ENCODE measurements at places on chromosomes 6 and 20. TPM values are rescaled to one million over a fixed set of nuclear protein-coding genes. Genes with fewer than 3 reads are reported as not detected.

KIF6 gene
- total RNA-seq = 1.2 TPM

MAN1A1 gene
- total RNA-seq = 90.9 TPM

SLC22A16 gene
- not detected for total RNA-seq

ZNF831 gene
- 0.71 TPM for total RNA-seq

GRCh38 chr6:147972448-147972847 lies 370.2 kb upstream of the SASH1 start:
- DNase-seq = no peak

DNA sequence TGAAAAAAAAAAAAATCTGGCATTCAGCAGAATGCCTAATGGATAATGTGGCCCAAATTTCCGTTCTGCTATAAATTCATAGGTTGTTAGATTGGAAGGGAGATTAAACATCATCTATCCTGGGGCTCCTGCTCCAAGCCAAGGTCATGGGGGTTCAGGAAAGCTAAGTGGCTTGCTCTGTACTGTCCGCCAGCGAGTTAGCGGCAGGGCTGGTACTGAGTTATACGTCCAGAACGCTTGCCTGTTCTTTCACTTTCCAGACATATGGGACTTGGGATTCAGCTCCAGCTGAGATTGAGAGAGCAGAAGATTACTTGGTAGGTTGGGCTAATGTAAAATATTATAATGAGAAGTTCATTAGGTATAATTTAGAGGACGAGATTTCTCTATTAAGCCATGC lies 858 bp downstream of the RWDD1 start:
- DNase-seq = no peak

- no peak for DNase-seq
Measured at GRCh38 chr6:159125951-159126352, 43.2 kb upstream of the FNDC1 start.

DNA sequence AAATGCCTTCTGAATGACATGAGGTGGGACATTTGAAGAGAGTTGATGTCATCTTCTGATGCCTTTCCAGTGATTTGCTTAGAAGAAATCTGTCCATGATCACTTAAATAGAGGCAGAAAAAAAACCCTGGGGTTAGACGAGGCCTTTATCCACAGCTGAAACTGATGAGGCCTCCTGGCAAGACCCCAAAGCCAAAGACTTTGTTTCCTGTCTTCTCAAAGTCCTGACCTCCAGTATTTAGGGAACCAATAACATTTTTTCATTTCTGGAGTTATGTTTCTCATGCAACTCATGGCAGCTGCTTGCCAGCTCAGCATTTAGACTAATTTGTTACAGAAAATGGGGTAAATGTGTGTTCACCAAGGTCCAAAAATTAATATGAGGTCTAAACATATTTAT lies 248.0 kb upstream of the PRDM1 start:
- DNase-seq = no peak

DNA sequence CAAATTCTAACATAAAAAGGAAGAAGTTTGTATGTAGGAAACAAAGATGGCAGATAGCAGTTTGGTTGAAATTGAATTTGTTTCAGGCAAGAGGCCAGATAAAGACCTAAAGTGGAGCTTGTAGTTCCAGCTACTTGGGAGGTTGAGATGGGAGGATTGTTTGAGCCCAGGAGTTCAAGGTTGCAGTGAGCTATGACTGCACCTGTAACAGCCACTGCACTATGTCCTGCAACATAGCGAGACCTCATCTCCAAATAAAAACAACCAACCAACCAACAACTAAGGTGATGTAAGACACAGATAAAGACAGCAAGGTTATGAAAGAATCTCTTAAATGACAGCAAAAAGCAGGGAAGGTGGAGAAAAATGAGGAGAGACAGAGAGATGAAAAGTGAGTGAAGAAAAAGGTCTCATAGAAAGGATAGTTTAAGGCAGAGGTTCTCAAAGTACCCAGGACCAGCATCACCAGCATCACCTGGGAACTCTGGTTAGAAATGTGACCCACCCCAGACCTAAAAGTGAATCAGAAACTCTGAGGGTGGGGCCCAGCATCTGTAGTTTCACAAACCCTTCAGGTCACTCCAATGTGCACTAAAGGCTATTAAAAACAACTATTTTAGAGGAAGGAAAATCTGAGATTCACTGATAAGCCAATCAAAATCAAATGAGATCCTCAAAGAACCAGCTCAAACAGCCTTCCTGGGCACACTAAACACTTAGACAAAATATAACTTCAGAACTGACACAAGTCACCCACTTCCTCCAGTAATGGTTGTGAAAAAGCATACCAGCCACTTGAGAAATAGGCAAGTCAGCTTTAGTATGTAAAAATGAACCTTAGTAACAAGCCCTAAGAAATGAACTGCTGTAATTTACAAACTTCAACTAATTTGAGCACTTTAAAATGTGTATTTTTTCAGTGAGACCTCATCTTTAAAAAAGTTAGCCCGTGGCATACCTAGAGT lies 57.6 kb downstream of the FAM184A start:
- no peak for DNase-seq

DNA sequence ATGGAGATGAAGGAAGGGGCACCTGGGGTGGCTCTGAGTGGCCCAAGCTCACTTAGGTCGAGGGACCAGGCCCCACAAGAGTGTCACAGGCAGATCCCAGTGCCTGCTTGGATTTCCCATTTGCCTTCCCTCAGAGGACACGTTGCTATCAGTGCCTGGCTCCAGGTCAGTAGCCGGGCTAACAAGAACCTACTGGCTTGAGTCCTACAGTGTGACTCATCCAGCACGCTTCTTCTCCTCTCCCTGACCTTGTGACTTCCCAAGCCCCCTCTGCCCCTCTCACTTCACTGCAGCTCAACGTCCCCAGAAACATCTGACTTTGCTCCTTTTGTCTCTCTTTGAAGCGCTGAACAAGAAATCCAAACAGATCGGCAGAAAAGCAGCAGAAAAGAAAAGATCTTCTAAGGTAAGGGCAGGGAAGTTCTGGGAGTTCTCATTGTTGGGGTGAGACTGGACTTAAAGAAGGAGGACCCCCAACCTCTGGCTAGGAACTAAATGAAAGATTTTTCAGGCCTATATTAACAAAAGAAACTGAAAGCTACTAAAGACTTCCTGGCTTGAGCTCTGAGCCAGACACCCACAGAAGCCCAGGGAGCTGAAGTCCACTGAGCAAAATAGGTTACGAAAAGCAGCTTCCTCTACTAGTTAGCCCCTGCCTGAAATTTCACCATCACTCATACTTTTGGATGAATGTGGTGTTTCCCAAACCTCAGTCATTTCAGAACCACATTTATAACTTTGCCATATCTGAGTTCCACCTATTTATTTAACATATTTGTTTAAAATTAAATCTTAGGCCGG lies 21.5 kb downstream of the ASIP start:
- DNase-seq = no peak

- no peak for DNase-seq
Measured at GRCh38 chr6:3386374-3386857, 70.4 kb downstream of the SLC22A23 start.

GRCh38 chr6:143064271-143064670 lies 3.6 kb downstream of the AIG1 start:
- DNase-seq = no peak

DNA sequence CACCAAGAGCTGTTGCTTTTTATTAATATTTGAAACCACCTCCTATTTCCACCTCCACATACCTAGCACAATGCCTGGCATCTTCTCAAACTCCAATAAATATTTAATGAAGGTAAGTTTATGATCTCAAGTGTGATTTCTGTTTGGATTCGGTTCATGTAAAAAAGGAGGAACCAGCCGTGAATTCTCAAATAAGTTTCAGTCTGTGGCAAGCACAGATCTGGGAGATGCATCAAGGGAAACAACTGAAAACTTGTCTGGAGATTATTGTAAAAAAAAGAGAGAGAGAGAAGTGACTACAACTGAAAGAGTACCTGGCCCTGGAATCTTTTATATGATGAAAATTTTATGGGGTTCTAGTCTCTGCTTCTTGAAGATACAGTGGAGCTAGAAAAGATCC lies 52.8 kb upstream of the PNRC1 start:
- no peak for DNase-seq

DNA sequence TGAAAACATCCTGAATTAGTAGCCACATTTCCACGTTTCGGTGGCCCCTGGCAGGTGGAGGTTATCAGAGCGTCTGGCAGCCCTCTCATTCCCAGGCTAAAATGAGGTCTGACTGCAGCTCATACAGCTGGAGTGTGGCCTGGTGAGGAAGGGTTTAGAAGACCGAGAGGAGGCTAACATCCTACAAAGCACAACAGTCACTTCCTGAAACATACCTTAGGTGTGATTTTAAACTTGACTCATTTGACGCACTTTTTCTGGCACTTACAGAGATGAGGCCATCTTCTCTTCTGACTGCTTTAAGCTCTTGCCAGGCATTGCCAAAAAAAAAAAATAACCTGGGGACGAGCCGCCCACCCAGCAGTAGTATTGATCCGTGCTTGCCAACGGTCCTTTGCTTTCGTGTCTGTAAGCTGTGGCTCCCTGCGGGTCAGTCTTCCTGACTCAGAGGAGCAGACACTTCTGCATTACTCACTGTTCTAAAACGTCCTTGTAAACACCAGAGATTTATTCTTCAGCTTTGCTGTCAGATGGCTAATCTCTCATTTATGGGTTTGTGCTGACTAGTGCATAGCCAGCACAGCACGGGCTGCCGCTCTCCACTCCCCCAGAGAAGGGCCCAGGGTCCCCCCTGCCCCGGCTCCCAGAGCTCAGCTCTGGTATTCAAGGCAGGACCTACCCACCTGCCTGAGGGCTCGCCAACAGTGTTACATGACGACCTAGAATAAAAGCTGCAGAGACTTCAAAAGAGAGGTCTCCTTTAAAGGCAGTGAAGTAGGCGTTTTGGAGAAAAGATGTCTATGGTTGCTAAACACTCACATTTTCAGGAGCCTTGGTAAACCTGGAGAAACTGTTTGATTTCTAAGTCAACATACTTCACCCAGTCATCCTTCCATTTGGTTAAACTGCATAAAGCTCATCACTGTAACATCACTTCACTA lies 78.5 kb upstream of the FRMD1 start:
- peak; percentile 91 for DNase-seq
